ENCODE measurements at places on chromosomes 6 and 20.

DNA sequence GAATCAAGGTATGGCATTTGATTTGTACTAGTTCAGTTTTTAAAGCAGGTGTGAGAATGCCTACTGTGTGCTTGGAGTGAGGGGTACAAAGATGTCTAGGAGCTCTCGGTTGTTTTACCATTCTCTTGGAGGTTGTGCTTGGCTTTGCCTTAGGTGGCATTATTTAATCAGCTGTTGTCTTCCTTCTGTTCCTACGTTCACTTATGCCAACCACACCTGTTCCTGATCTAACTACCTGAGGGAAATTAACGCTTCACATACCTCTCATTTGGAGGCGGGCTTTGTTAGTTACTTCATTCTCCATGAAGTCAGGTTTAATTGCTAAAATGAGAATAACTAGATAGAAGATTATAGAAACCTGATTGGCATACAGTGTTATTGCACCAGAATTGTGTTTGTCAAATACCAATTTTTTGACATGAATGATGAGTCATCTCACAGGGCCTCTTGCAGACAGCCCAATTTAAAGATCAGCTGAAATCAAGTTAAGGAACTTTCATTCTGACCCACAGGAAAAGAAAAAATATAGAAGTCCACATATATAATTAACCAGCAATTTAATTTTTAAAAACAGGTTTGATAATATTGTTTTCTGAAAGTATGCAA lies 24.8 kb upstream of the PBOV1 start:
- DNase-seq: no peak

GRCh38 chr6:43070028-43070632 lies 6.0 kb upstream of the PTK7 start:
- DNase-seq: no peak

DNA sequence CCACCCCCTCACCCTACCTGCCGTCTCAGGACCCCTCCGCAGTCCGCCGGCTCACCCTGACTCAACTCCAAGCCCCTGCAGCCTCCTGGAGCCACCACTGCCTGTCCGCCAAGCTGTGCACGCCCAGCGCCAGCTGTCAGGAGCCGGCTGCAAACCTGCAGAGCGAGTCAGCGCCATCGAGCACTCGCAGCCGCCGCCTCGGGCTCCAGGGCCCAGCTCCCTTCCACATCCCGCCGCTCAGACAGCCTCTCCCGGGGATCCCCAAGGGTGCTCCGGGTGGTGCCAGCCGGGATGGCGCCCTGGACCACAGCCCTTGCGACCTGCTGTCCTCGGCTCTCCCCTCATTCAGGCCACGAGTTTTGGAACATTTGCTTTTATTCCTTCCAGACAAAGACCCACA lies 4.3 kb downstream of the TNNC2 start:
- no peak for DNase-seq

- DNase-seq: no peak
Observed at GRCh38 chr6:82957171-82957867, 108.3 kb downstream of the UBE3D start.

DNA sequence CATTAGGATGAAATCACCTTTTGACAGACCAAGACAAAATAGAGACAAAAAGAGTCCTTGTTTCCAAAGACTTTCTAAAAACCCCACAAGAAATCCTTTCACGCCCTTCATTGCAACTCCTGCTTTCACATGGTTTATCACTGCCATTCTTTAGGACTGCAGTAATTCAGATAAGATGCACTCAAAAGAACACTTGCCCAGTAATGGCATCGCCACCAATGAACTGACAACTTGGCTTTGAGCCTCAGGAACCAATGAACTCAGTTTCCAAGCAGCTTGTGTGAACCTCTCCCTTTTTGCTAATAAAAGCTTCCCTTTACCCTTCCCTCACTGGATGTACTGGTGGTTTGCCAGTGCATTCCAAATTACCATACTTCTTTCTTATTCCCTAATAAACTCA lies 21.8 kb downstream of the OSTM1 start:
- DNase-seq: no peak

- no peak for DNase-seq
Observed at GRCh38 chr6:139354189-139354588, 20.3 kb downstream of the CITED2 start.

DNA sequence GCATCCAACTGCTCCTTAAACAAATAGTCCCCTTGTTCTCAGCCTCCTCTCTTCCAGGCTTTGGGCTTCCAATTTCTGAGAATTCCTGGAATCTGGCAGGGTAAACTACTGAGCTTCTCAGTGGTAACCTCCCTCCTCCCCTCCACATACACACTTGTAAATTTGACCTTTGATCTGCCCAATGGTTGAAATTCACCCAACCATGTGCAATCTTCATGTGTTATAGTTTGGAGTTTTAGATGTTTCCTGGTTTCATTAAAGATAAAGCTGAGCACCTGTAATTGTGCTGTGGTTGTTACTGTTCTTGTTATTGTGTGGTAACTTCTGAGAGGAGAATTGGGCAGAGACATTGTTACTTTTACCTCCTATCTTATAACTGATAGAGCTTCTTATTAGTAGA lies 328.4 kb downstream of the TPBG start:
- DNase-seq: no peak

- DNase-seq: no peak
Observed at GRCh38 chr20:33702861-33703260, 16.7 kb upstream of the E2F1 start.

DNA sequence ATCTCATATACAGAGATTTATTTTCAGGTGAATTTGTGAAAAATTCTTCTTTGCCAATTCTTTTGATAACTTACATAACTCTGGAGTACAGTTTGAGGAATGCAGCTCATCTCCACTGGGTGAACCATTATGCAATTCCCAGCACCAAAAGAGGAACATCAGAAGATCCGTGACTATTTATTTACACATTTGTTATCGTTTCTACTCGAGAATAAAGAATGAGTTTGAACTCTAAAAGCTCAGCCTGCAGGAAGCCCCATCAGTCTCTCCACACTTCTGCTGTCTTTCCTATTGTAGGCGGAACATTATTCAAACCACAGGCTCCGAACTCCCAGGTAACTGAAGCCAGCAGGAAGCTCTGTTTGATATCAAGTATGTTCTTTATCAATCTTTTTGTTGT lies 95.9 kb upstream of the IFNGR1 start:
- DNase-seq: no peak

GRCh38 chr6:32188381-32189068 lies 1.5 kb downstream of the PBX2 start:
- DNase-seq: no peak

DNA sequence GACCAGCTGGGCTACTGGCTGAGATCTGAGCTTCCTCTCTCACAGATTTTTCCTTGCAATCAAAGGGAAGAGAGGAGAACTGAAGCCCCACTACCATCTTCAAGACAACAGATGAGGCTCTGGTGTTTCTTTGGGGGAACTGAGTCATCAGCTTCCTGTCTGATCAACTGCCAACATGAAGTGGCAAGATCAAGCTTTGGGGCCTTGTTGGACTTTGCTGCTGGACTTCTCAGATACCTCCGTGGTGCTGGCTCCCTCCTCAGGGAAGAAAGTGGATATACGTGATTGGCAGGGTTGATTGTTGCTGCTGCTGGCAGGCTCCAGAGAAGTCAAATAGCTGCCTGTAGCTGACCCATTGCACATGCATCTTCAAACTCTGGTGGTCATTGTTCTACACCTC lies 3.6 kb upstream of the TOX2 start:
- no peak for DNase-seq

DNA sequence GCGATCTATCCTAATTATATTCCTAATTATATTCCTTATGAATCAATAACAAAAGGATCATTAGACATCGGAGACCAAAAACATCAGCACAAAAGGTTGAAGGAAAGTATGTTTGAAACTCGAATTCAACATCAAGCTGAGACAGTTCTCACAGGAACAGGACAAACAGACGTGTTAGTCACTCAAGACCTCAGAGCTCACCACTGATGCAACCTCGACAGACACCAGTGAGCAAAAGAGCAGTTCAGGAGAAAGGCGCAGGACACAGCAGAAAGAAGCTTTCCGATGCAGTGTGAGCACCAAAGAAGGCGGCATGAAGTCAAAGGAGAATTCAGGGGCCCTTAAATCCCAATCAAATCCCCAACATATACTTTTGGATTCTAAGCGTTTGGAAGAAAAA lies 6.3 kb upstream of the RAMACL start:
- DNase-seq: no peak

GRCh38 chr6:113287396-113287795 lies 569.7 kb upstream of the MARCKS start:
- DNase-seq: no peak

- DNase-seq: no peak
Observed at GRCh38 chr6:130778946-130779657, 48.1 kb upstream of the SMLR1 start.

DNA sequence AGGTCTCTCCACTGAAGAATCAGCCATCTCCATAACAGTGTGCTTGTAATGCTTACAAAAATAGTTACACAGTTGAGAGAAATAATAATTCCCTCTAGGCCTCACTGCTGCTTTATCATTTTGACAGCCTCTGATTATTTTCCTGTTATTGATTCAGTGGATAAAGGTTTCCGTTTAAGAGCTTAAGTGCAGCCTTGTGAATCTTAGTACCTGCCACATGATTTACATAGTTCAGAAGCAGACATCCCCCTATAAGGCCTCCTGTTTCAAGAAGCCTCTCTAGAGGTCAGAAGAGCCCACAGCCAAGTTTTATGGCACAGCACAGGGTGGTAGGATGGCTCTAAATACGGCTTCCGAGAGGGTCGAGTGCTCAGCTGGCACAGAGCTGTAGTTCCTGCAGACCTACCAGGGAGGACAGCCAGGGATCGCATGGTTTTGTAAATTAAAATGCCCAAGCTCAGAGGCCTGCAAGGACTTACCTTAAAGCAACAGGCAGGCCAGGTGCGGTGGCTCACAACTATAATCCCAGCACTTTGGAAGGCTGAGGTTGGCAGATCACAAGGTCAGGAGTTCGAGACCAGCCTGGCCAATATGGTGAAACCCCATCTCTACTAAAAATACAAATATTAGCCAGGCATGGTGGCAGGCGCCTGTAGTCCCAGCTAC lies 17.6 kb upstream of the PYGB start:
- DNase-seq: no peak

DNA sequence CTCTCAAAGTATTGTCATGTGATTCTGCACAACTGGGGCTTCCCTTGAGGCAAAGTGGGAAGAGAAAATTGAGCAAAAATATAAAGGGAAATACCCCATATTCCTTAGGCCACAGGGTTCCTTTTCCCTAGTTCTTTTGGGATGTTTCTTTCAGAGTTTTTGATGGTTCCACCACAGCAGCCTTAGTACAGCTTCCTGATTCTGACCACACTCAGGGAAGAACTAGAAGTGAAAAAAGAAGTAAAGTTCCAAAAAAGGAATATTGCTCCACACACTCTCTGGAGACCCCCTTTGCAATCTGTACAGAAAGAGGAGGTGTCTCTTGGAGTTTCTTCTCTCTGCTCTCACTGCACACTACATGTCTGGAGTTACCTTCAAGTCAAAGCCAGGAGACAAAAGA lies 27.9 kb upstream of the HLA-DQA2 start:
- no peak for DNase-seq

DNA sequence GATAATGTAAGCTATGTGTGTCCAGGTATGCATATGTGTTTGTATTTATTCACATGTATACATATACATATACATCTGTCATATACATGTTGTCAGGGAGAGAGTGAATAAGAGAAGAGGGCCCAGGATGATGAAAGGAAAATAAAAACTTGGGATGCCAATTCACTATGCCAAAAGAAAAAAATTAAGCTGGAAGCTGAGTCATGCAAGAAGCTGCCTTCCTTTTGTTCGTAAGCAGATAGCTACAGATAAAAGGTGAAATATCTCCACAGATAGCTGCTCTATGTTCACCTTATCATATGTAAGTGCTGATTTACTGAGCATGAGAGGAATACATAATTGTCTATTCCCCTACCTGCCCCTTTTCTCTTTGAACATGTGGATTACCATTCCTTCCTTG lies 579.9 kb downstream of the EPM2A start:
- no peak for DNase-seq

DNA sequence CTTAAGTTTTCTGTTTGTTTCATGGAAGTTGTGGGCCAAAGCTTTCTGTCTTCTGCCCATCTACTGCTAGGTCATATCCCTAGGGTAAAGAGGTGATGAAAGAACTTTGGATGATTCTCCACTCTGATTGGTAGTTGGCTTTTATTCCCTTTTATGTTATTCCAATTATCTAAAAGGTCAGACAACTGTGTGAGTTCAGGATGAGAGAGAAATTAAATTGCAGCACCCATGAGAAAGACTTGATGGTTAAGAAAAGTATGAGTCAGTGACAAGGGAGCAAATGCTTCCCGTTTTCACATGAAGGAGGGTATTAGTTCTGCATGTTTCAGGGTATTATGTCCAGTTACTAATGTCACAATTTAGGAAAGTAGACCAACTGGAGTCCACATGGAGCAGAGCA lies 136.3 kb downstream of the CD109 start:
- DNase-seq: no peak

- DNase-seq: no peak
Observed at GRCh38 chr6:156413154-156413553, 364.0 kb upstream of the ARID1B start.

All from stimulated activated CD8-positive, alpha-beta memory T cell treated with anti-CD3 and anti-CD28 coated beads, Interleukin-7, amount 100 ng/mL, for 24 hours (primary cell).